ENCODE measurements at places on chromosomes 4 and X. TPM values are rescaled to one million over a fixed set of nuclear protein-coding genes. Genes with fewer than 3 reads are reported as not detected.

DNA sequence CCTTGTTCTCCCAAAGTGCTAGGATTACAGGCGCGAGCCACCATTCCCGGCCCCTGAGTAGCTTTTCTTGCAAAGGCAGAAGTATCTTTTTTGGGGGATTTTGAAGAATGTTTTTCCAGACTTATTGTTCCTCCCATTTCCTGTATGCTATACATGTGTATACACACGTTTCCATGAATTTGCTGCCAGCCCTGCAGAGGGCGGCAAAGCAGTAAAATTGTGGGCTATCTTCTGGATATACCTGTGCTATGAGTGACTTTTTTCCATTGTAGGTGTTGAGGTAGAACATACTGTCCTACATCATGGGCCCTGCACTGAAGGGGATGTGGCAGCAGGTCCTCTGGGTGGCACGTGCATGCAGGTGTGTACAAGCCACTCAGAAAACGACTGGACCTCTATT, 16.9 kb upstream of the MED28 start:
- no peak for DNase-seq

GRCh38 chr4:107863850-107864371, 39.2 kb downstream of the SGMS2 start:
- DNase-seq, result no peak

DNA sequence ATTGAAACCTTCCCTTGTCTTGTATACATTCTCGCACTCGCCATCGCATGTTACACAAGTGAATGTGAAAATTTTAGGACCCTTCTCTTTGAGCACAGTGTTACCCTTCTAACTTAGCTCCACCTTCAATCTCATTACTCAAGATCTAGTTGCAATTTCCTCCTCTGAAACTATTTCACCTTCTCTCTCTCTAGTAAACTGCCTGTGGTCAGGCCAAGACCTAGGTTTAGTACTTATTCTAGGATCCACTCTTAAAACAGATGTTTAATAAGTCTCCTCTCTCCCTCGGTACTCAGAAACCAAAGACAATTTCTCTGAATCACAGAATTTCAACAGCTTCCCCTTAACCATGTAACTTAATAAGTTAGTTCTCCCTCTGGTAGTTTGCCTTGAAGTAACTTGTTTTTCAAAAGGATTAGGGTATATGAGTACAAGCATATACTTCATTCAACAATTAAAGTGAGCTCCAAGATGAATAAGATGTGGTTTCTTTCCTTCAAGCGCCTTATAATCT, 156.0 kb downstream of the SH3KBP1 start:
- no peak for DNase-seq

DNA sequence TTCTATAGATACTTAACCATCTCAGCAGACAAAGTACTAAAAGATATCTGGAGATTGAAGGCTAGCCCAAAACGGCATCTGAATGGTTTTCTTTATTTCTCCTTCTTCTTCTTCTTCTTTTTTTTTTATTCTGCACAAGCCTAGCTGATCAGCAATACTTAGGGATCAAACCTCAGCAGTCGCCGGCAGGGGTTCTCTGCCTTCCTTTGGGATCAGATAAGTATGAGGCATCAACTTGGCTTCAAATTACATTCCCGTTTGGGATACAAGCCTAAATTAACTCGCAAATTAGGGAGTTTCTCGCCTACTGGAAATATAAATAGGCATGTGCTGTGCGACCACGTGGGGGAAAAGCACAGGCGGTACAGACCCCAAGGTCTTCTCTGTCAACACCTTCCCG, 730 bp downstream of the CT55 start:
- no peak for DNase-seq

DNA sequence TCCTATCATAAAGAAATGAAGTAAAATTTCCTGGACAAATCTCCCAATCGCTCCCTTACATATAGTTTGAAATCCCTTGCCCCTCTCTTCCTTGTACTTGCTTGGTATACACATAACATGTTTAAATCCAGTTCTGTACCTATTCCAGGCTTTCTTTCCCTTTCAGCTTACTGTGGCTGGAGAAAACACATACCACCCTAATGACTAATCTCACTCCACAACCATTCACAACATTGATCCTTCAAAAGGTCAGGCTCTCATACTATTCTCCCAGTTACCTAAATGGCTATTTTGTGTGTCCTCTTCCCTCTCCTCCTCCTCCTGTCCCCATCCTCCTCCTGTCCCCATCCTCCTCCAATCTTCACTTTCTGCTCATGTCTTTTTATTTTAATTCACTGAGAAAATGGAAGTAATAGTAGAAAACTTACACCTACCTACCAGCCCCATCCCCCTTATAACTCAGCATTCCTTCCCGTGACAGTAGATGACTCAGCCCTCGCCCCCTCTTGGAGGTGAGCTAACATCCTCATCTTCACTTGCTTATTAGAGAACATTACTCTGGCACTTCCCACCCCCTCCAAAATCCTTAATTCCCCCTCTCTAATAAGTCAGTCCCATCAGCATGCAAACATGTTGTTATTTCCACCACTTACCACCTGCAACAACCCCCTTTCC, 77.5 kb downstream of the IL15 start:
- DNase-seq, result no peak

GRCh38 chrX:53290441-53291041, 9.2 kb upstream of the IQSEC2 start:
- no peak for DNase-seq

GRCh38 chr4:73675623-73676022, 55.4 kb upstream of the RASSF6 start:
- DNase-seq, result no peak

- DNase-seq, result no peak
These were observed 49.2 kb downstream of the SEL1L3 start for GRCh38 chr4:25813448-25814106.

DNA sequence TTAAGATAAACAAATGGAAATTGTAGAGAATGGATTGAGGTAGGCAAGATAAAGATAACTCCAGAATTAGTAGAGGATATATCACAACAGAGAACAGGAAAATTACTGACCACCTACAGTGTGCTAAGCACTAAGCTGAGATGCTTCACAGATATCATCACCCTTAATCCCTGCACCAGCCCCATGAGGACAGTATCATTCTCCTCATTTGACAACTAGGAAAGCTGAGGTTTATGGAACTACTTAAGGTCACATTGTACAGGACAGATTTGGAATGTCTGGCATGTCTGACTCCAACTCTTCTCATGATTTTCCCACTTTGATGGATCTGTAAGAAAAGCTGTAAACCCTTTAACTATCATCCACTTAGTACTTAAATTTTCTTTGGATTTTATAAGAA, 95.5 kb downstream of the CASK start:
- DNase-seq, result no peak

Gene DDIT4L
- total RNA-seq, result 0.14 TPM

Gene FAM149A
- total RNA-seq, result 5.6 TPM

Gene GAGE12C
- not detected for total RNA-seq

Gene HMX1
- total RNA-seq, result 1.1 TPM
